Activated CD4-positive, alpha-beta T cell treated with anti-CD3 and anti-CD28 coated beads, Interleukin-2, amount 50 U/mL, for 1 hour (primary cell): ENCODE measurements at places on chromosomes 1 and 21.

DNA sequence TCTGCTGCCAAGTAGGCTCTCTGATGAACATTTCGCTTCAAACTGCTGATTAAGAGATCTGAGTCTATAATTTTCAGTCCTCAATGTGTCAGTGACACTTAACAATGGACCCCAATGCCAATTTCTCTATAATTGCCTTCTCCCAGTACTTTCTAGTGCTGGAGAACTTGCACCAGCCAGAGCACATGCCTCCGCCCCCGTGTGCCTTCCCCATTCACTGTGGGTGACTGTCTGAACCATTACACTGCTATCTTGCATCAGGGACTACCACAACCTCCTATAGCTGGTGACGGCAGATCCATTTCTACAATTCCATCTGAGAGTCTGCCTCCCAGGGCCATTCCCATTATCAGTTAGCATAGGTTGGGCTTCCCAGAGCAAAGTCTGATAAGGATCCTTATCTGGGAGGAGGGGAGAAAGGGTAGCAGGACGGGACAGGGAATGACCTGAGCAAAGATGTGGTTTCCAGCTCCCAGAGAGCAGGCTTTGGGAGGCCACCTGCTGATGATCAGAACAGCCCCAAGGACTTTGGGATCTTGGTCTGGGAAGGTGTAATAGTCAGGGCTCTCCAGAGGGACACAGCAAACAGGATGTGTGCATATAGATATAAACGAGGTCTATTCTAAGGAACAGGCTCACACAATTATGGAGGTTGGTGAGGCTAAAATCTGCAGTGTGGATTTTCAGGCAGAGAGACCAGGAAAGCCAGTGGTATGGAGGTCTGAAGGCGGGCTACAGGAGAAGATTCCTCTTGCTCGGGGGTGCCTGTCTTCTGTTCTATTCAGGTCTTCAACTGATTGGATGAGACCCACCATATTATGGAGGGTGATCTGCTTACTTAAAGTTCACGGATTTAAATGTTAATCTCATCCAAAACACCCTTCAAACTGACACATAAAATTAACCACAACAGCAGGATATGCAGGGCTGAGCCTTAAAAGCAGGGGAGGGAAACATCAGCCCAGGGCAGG lies 238.2 kb downstream of the PTPRU start:
- no peak for DNase-seq

DNA sequence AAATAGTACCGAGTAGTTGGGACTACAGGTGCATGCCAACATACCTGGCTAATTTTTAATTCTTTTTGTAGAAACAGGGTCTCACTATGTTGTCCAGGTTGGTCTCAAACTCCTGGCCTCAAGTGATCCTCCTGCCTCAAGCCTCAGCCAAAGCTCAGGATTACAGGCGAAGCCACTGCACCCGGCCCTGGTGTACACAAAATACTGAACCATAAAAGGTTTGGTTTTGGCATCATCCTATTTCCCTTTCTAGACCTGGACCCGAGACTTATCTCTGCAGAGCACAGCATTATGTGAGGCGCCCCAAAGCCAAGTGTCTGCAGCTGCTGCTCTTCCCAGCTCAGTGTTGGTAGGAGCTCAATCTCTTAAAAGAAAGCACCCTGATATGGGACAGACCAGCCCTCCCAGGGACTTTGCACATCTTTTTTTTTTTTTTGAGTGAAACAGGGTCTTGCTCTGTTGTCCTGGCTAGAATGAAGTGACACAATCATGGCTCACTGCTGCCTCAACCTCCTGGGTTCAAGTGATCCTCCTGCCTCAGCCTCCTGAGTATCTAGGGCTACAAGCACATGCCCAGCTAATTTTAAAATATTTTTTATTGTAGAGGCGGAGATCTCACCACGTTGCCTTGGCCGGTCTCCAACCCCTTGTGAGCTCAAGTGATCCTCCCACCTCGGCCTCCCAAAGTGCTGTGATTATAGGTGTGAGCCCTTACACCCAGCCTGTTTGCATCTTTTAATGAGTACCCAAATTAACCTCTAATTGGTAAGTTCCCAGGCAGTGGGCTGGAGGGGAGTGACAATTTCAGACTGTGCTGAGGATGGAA lies 20.4 kb downstream of the TEX35 start:
- DNase-seq: no peak

DNA sequence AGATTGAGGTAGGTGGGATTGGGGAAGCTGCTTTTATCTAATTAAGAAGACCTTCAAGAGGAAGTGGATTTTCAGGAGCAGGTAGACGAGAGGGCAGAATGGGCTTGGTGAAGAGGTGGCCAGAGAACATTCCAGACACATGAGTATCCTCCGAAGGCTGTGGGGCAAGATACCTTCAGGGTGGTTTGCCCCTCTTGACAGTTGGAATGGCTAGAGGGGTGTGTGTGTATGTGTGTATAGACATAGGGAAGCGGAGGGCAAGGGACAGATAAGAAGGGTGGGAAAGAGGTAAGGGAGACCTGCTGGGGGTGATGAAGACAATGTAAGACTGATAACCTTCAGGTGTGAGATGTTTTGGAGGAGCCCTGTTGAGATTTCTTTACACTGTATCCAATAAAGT lies 46.8 kb upstream of the TSPAN2 start:
- no peak for DNase-seq

DNA sequence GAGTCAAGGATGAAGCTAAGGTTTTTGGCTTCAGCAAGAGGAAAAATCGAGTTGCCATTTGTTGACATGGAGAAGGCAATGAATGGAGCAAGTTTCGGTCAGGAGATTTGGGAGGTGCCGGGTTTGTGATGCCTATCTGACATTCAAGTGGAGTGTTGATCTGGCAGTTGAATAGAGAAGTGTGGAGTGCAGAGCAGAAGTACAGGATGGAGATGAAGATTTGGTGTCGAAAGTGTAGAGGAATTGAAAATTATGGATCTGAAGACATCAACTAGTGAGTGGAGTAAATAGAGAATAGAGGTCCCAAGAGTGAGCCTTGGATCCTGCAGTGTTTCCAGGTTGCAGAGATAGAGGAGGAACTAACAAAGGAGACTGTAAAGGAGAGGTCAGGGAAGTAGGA lies 25.9 kb downstream of the CITED4 start:
- DNase-seq: no peak

GRCh38 chr1:228000416-228000815 lies 6.4 kb upstream of the WNT3A start:
- DNase-seq: no peak

DNA sequence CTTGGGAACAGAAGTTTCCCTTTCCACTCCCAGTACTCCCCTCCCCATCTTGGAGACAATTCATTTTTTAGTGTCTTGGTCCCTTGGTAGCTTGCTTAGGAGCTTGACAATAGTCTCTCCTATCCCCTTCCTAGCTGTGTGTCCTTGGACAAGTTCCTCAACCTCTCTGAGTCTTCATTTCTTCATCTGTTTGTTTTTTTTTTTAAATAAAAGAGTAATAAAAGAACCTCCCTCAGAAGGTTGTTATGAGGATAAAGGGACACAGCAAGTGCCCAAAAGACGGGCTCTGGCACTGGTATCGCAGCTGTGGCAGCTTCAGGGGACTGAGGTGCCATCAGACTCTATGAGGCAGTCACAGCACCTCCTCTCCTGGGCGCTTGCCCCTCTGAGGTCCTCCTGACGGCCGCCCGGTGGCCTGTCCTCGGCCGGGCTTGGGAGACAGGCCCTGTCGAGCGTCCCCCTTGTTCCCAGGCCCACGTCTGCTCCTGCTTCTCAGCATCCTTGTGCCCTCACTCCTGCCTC lies 689.2 kb downstream of the MATN1 start:
- DNase-seq: no peak

GRCh38 chr1:109158433-109158832 lies 44.5 kb downstream of the ELAPOR1 start:
- DNase-seq: no peak

DNA sequence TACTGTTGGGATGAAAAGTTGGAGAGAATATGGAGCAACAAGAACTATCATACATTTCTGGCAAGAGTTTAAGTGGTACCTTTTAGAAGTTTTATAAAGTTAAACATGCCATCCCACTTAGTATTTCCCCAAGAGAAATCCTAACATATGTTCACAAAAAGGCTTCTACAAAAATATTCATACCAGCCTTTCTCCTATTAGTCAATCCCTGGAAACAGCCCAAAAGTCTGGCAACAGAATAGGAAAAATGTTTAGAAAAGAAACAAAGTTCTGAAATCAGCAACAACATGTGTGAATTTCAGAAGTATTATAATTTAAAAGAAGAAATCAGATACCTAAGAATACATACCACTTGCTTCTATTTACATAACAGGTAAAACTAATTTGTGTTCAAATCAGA lies 271.0 kb downstream of the DSCAM start:
- no peak for DNase-seq

- no peak for DNase-seq
These were observed 11.7 kb upstream of the B3GALNT2 start for GRCh38 chr1:235515844-235516512.

DNA sequence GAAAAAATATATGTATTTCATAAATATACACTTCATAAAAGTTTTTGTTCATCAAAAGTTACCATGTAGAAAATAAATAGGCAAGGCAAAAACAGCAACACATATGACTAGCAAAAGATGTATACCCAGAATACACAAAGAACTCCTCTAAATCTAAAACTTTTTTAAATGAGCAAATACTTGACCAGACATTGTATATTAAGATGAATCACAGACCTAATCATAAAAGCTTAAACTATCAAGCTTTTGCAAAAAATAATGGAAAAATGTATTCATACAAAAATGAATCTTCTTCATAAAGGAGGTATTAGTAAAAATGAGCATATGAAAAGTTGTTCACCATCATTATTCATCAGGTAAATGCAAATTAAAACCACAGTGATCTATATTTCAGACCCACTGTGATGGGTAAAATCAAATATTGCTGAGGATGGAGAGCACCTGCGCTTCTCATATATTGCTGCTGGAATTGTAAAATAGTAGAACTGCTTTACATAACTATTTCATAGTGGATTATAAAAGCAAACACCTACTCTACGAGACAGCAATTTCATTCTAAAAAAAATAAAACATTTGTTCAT lies 78.3 kb upstream of the RGS1 start:
- no peak for DNase-seq

DNA sequence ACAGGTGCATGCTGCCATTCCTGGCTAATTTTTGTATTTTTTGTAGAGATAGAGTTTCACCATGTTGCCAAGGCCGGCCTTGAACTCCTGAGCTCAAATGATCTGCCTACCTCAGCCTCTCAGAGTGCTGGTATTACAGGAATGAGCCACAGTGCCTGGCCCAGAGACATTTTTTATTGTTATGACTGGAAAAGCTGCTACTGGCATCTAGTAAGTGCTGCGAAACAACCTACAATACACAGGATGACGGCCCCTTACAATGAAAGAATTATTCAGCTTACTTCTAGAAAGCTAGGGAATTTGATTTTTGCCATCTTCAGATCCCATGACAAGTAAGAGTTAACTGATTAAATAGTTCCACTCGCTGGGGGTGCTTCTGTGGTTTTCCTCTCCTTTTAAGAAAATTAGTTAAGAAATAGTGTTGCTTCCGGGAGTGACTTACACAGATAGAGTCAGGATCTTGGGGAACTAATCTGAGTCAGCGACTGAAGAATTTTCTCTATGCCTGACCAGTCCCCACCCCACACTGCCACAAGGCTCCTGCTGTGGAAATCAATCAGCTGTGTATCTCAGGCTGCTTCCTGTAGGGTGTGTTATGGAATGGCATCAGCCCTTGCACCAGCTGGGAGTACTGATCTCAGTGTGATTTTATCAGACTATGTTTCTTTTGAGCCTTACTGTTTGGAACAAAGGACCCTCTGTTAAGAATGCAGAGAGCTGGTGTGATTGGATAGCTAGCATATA lies 93.0 kb upstream of the BMP8A start:
- peak; percentile 18 for DNase-seq

- DNase-seq: no peak
These were observed 182.4 kb upstream of the UBE2U start for GRCh38 chr1:64021066-64021465.

GRCh38 chr1:47875831-47876586 lies 121.2 kb downstream of the TRABD2B start:
- DNase-seq: no peak

DNA sequence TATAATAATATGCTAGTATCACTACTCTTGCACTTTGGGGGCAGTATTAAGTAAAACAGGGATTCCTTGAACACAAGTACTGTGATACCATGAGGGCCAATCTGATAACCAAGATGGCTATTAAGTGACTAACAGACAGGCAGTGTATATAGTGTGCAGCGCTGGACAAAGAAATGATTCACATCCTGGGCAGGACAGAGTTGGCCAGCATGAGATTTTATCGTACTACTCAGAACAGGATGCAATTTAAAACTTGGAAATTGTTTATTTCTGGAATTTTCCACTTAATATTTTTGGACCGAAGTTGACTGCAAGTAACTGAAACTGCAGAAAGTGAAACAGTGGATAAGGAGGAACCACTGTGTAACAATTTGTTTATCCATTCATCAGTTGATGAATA lies 74.6 kb downstream of the DNTTIP2 start:
- no peak for DNase-seq

GRCh38 chr1:14817223-14818170 lies 219.0 kb downstream of the KAZN start:
- DNase-seq: no peak

DNA sequence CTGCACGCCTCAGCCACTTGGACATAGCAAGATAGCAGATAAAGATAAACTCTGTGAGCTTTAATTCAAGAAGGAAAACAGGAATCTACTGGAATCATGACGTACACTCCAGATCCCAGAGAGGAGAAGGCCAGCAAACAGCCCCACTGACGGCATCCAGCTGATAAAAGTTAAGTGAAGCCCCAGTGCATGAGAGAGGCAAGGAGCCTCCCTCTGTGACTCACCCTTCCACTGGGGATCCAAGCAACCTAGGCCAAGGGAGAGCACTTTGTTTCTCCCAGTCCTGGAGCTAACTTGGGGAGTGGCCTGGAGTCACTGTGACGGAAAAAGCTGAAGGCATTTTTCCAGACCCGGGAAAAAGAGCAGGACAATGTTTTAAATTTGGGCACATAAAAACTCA lies 270.0 kb downstream of the AKT3 start:
- DNase-seq: no peak

GRCh38 chr1:154178911-154179811 lies 12.7 kb downstream of the TPM3 start:
- DNase-seq: no peak

GRCh38 chr1:110540891-110541685 lies 22.1 kb upstream of the KCNA10 start:
- no peak for DNase-seq

GRCh38 chr1:169348383-169349036 lies 19.1 kb downstream of the NME7 start:
- DNase-seq: no peak

- peak; percentile 50 for DNase-seq
These were observed 730 bp downstream of the CDC42 start for GRCh38 chr1:22053017-22053860.
